ENCODE measurements at places on chromosomes 11 and 22. TPM values are rescaled to one million over a fixed set of nuclear protein-coding genes. Genes with fewer than 3 reads are reported as not detected.

The SLC22A8 gene
- total RNA-seq = not detected

The TRIM48 gene
- not detected for total RNA-seq

The SAA4 gene
- total RNA-seq = not detected

The GSTT2 gene
- not detected for total RNA-seq

The USH1C gene
- total RNA-seq = not detected

The ANGPTL5 gene
- total RNA-seq = 0.38 TPM

The DDX10 gene
- 13.1 TPM for total RNA-seq

The TMEM126A gene
- 6.8 TPM for total RNA-seq

The OR52N4 gene
- total RNA-seq = not detected

The OR4A16 gene
- total RNA-seq = not detected

The HSD17B12 gene
- total RNA-seq = 26.1 TPM

The GRIK4 gene
- not detected for total RNA-seq

All from esophagus squamous epithelium (tissue), 5 donors.